ENCODE measurements at places on chromosomes 11 and 22.

GRCh38 chr11:41283191-41283930 is 176.1 kb downstream of the LRRC4C start:
- DNase-seq = no peak

GRCh38 chr11:46105134-46105628 is 16.1 kb downstream of the PHF21A start:
- DNase-seq = no peak

- no peak for DNase-seq
Observed at GRCh38 chr11:64654958-64655541, 64.0 kb downstream of the SLC22A12 start.

DNA sequence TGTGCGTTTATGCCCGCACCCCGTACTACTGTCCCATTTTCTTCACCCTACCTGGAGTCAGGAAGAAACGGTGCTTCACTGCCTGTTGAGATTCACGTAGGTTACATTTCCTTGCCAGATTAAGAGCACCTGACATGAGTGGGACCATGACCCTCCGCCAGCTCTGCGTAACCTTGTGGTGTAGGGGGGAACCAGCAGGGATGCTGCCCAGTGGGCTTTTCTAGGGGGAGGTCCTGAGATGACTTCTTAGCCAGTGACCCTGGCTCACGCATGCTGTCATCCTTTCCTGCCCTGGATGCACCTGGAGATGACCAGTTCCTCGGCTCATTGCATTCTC is 967 bp upstream of the ARVCF start:
- DNase-seq = no peak

GRCh38 chr11:69131644-69132300 is 24.0 kb upstream of the SMIM38 start:
- DNase-seq = peak; percentile 78

GRCh38 chr22:24894220-24894975 is 52.1 kb downstream of the LHFPL7 start:
- peak; percentile 76 for DNase-seq

GRCh38 chr22:46916886-46917770 is 154.7 kb downstream of the TBC1D22A start:
- no peak for DNase-seq

DNA sequence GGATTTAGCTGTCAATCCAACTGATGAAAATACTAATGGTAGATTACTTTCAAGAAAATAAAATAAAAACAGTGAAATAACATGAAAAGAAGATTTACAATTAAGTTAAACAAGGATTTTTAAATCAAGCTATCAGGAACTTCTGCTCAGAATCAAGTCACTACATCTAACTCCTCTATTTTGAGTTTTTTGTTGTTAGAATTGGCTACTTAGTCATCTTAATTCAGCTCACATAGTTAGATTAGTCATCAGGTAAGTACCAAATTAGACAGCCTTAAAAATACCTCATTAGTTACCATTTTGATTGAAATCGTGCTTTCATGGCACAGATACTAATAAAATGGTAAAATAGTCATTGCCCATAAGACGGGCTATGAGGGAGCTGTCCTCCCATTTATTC is 35.8 kb downstream of the BTG4 start:
- DNase-seq = peak; percentile 46

DNA sequence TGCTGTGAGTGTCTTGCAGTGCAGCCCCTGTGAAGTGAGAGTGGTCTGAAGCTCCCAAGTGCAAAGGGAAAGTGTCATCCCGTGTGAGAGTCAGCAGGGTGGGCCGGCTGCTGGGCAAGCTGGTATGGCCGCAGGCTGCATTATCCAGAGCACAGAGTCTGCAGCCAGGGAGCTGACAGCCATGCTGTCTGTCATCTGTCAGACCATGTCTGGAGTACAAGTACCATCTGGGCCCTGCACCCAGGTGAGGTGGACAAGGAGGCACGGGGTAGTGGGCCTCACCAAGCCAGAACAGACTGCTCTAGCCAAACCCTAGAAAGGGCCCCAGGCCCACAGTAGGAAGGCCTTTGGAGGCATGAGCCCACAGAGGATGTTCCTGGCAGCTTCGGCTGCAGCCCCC is 20.2 kb downstream of the LMO1 start:
- no peak for DNase-seq

DNA sequence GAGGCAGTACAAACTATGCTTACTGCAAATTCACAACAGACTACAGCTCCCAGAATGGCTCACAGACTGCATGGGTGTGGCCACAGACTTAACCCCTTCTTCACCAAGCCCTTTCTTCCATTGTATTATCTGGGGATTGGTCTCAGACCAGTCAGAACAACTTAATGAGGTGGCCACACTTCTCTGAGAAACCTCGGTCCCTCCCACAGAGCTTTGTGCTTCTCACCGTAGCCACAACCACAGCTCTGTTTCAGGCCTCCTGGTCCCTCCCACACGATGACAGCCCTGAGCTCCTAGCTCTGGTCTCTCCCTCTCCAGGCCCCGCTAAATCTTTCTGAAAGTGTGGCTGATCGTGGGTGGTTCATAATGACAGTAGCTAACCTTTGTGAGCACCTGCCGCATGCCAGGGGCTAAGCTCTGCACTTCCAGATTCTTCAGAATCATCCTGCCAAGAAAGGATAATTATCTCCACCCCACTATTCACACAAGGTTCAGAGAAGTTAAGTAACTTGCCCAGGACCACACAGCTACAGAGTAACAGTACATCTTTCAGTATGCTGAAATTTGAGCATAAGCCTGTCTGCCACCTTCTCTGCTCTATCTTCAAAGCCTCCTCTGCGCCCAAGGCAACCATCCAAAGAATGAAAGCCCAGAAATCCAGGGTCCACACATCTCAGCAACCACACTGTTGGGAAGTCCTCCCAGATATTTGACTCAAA is 5.4 kb downstream of the PDE2A start:
- DNase-seq = no peak

DNA sequence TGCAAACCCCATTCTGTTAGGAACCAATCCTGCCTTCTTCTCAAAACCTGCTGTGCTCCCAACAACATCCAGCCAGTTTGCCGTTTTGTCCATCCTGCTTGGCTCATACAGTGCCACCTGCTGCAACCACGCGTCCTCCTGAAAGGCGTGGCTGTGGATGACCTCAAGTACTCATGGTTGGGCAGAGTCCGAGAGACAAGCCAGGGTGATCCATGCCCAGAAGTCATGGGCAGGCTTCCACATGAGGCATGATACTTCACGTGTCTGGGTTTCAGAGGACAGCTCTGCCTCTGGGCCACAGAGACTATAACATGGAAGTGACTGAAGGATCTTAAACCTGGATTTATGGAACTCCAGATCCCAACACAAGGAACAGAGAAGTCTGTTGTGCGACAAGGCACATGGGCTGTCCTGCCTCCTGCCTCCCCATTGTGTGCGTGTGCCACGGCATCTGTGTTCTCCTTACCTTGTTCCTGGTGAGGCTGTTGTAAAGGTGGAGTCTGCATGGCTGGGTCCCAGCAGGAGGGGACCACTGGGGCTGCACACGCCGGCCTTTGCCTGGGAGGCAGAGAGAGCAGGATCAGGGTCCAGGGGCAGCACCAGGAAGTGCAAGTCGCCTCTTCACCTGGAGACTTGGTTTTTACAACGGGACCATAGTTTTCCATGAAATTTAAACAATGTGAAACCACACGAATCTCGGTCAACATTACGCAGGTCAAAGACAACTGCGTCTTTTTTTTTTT is 15.4 kb downstream of the CARS1 start:
- DNase-seq = no peak

- DNase-seq = no peak
Observed at GRCh38 chr11:81380395-81380794, 1353.3 kb downstream of the FAM181B start.

Data from ELR (cell line).